ENCODE measurements at places on chromosomes 5 and 9.
A peak's percentile ranks its signal among the peaks of the same experiment; 100 is the strongest.

DNA sequence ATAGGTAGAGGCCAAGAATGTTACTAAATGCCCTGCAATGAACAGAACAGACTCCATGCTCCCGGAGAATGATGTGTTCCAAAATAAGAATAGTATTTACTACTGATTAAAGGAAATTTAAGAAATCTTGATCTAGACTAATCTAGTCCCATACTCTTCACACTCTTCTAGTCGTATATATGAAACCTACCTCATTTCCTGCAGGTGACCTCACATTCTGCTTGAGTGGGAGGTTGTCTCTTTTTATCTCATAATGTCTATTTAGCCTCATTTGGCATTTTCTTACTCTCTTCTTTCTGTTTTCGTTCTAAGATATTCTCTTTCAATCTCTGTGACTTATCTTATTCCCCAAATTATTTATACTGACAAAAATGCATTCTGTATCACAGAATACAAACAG, 9.2 kb upstream of the SHOC1 start:
- peak; percentile 10 for DNase-seq

- DNase-seq = no peak
These were observed 11.0 kb downstream of the SNAPC3 start for GRCh38 chr9:15433661-15434060.

DNA sequence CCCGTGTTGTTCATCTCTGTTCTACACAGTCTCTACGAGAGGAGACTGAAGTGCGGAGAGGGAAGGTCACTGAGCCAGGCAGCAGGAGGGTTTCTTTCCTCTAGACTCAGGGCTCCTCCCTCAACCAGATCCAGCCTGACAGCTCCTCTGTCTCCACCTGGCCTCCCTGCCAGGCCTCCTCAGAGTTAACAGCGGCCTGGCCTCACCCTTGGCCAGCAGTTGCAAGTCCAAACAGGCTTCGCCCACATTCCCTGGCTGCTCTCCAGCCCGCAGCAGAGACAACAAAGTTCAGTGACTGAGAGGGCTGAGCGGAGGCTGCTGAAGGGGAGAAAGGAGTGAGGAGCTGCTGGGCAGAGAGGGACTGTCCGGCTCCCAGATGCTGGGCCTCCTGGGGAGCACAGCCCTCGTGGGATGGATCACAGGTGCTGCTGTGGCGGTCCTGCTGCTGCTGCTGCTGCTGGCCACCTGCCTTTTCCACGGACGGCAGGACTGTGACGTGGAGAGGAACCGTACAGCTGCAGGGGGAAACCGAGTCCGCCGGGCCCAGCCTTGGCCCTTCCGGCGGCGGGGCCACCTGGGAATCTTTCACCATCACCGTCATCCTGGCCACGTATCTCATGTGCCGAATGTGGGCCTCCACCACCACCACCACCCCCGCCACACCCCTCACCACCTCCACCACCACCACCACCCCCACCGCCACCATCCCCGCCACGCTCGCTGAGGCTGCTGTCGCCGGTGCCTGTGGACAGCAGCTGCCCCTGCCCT, at the start of gene HRCT1:
Gene HRCT1, plus strand, starts transcription at position 291 of the 768 bp plus-strand sequence. Its CDS starts 86 bp downstream, at position 377.
- DNase-seq = no peak

DNA sequence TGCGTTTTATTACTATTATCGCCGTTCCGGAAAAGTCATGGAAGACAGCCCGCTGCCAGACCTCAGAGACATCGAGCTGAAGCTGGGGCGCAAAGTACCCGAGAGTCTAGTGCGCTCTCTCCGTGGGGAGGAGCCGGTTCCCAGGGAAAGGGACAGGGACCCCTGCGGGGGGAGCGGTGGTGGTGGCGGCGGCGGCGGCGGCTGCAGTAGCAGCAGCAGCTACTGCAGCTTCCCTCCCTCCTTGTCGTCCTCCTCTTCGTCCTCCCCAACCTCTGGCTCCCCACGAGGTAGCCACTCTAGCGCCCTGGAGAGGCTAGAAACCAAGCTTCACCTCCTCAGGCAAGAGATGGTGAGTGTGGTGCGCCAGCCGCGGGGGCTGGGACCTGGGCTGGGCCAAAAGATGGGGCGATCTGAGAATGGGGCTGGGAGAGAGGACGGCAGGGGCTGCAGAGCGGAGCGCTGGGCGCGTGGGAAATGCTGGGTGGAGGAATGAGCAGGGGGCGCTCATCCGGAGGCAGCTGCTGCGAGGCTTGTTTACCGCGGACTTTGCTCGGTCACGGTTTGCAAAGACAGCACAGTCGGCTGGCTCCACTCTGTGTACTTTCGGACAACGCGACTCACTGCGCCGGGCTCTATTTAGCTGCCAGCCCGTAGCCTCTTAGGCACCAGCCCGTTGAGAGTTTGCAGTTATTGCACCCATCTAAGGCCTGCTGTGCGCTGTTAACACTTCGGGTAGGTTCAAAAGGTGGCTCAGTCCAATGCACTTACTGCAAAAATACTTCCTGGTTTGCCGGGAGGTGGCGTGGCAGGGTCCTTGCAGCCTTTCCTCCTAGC, 1.1 kb downstream of the LURAP1L start:
- DNase-seq = no peak

GRCh38 chr9:75109210-75109839, 21.0 kb downstream of the OSTF1 start:
- no peak for DNase-seq

DNA sequence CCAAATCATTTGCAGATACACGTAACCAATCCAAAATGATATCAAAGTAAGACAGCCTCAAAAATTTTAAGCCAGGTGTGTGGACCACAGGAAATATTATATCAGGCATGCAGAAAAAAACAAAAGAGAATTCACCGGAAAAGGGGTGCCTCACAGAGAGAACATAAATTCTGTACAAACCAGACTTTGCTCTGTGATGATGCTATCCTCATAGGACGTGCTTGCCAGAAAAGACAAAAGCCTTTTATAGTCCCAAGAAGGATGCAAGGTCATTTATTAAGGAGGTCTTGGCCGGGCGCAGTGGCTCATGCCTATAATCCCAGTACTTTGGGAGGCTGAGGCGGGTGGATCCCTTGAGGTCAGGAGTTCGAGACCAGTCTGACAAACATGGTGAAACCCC, 16.8 kb upstream of the ATP6V1G1 start:
- DNase-seq = no peak

DNA sequence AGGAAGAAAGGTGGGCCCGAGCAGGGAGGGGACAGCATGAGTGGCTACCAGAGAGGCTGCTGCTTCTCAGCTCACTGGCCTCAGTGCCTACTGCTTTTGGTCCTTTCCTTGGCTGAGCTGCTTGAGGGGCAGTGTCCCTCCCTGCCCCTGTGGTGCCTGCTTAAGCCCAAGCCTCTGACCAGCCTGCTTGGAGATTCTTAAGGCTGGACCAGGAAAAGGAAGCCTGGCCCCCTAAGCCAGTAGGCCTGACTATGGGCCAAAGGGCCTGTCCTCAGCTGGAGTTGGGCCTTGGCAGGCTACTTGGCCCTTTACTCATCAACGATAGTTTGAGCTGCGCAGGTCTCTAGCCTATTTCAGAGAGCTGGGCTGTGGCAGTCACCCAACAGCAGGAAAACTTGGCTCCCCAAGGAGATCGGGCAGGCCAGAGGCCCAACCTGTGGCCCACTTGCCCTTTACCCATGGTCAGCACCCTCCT, 24.9 kb downstream of the TCF7 start:
- DNase-seq = no peak

DNA sequence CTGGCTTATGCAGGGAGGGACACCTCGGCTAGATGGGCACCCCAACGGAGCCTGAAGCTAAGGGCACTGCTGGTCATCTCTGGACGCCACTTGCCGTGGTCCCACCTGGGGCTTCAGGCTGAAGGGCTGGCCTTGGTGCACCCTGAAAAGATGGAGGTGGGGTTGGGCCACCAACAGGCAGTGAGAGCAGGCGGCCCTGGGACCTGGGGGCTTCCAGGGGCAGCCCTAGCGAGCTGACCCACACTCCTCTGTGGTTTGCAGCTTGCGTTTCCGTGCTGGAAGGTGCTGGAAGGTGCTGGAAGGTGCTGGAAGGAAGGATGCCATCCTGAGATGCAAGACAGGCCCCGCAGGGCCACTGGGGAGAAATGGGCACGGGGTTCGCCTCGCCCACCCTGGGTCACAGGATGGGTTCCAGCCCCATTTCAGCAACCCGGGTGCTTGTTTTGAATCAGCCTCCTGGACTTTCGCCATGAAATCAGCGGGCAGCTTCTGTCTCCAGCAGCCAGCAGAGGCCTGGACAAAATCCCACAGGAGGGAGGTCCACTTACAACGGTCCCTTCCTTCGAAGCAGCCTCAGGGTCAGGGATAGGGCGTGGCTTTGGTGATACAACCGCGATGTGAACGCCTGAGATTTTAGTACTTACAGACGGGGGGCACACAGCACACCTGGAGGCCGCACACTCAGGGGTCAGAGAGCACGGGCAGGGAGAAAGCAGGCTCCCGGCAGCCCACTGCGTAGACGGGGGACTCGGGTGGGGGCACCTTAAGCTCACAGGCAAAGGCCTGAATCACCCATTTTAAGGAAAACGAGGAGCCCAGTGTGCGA, 303.1 kb upstream of the IRX4 start:
- no peak for DNase-seq

DNA sequence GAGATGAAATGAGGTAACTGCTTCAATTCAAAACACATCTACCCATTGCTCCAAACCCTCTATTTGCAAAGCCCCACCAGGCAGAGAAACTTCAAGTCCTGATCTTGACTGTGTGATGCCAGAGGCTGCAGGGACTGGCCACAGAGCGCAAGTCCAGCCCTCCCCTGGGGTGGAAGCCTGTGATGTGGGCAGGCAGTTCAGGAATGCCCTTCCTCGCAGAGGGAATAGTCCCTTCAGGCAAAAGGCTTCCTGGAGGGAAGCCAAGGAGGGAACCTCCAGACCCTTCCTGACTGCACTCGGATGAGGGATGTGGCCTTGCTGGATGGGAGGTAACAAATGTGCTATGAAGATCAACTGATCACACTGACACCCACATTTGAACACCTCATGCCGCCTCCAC, 131.2 kb downstream of the SLIT3 start:
- DNase-seq = no peak

GRCh38 chr5:147015405-147015804, 136.8 kb upstream of the PPP2R2B start:
- DNase-seq = no peak

DNA sequence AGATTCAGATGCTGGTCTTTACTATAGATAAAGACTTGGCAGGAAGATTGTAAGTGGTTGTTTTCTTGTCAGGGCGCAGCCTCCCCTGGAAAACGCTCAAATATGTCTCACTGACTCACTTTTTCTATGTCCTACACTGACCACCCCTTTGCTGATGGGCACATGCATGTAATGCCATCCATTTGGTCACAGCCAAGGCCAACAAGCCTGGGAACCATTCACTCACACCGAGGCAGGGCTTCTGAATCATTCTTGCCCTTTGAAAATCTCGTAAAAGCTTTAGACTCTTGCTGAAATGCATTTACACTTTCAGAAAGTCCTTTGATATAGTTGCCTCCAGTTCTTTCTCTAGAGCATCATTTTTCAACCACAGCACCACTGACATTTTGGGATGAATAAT, 249.4 kb downstream of the ACTL7B start:
- no peak for DNase-seq
